Endodermal cell (in vitro differentiated cells): ENCODE measurements at places on chromosomes 4 and X.

DNA sequence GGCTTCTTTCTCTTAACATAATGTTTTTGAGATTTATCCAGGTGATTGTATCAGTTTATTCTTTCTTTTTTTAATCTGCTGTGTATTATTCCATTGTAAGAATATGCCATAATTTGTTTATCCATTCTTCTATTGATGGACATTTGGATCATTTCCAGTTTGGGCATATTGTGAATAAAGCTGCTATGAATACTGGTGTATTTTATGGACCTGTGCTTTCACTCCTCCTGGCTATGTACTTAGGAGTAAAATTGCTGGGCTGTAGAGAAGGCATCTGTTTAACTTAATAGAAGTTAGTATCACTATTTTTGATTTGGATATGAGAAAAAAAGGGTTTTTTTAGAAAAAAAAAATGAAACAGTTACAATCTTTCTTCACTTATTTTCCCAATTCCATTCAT lies 50.0 kb upstream of the FAM9C start:
- no peak for DNase-seq

DNA sequence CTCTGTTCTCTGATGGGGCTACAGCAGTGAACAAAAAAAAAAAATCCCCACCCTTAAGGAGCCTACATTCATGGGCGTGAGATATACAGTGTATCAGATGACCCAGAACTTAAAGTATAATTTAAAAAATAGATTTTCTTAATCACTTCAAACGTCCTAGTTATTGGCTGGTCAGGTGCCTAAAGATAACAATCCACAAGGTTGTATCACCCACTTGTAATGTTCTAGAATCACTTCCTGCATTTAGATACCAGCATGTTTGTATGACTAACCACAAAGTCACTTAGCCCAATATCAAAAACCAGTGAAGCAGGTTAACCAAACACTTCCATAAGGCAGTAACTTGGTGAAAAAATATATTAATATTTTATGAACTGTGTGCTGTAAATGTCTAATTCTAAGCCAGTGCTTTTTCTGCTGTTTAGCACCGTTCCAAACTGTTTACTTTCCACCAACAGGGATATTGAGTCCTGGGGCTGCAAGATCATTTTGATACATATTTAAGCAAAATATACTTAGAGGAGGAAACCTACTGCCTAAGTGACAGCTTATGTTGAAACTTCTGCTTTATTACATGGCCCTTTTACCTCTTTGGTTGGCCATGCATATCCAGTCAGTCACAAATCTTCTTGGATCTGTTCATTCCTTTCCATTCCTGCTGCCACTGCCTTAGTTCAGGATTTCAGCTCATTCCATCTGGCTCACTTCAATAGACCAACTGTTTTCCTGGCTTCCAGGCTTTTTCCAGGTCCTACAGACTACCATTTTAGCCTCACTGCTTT lies 43.3 kb downstream of the CD40LG start:
- no peak for DNase-seq

DNA sequence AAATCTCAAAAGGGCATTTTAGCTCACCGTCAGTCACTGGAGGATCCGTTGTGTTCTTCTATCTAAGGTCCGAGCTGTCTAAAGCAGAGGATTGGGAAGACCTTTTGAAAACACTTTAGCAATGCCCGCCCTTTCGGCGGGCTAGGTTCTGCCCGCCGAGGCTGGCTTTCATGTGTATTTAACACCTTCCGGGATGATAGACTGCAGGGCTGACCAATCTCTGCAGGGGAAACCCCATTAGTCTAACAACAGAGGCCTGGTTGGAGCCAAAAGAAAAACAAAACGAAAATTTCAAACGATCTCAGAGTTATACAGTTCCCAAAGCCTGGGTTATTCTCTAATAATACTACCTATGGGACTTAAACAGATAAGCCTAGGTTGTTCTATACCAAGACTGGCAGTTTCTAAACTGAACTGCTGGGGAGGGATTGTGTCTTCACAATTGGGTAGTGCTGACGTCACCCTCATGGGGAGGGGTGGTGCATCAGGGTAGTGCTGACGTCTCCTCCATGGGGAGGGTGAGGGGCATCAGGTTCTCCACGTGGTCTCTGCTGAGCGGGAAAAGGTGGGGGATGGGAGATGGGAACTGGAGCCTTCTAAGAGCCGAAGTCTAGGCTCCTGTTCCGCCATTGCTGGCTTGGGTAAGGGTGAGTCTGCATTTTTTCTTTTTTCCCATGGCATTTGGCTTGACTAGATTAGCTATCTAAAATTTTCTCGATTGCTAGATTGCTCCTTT lies 14.8 kb upstream of the CUL4B start:
- DNase-seq: no peak

- no peak for DNase-seq
Observed at GRCh38 chrX:123773258-123773988, 40.6 kb upstream of the THOC2 start.

GRCh38 chr4:39850727-39851126 lies 127.0 kb downstream of the PDS5A start:
- no peak for DNase-seq

GRCh38 chrX:103248553-103248952 lies 6.4 kb downstream of the TCEAL8 start:
- DNase-seq: no peak

DNA sequence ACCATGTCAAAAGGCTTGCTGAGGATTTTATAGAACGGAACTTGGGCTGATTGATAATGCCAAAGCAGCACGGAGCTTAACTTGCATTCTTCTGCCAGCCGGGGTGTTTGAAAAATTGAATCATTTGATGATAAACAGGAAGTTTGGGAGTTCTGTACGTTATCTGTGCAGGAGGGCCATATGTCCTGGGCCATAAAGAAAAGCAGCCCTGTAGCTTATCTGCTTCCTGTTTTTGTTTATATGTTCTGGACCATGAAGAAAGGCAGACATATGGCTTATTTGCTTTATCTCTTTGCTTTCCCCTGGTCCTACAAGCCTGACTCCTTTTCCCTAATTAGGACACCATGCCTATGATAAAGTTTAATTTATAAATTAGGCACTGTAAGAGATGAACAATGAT lies 62.4 kb downstream of the HOPX start:
- DNase-seq: no peak

GRCh38 chrX:104972737-104973136 lies 247.8 kb downstream of the TEX13A start:
- DNase-seq: no peak
